ENCODE measurements at places on chromosomes 5 and 9. TPM values are rescaled to one million over a fixed set of nuclear protein-coding genes. Genes with fewer than 3 reads are reported as not detected.

SLC6A7 gene
- total RNA-seq = not detected

CAMK2A gene
- 1.8 TPM for total RNA-seq

PCDHA6 gene
- 0.77 TPM for total RNA-seq

RAI14 gene
- total RNA-seq = 259 TPM

SV2C gene
- total RNA-seq = not detected

C9orf50 gene
- total RNA-seq = 0.12 TPM
